ENCODE measurements at places on chromosomes 4 and X.

GRCh38 chr4:170497112-170497511 lies 407.4 kb upstream of the AADAT start:
- DNase-seq, result no peak

DNA sequence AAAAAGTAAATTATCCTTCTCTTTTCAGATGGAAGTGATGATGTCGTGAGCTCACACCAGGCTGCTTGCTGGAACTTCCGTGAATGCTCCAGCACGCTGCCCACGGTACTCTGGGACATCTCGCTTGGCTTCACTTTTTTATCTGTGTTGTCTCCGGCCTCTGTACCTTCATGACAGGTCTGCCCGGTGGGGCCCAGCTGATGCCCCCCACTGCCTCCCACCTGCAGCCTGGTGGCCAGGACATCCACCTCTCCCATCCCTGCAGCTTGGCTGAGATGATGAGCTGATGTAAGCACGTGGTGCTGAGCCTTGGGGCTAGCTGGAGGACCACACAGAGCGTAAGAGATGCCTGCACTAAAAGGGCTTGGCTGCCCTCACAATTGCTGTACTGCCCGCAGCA lies 59.0 kb upstream of the HELT start:
- DNase-seq, result no peak

DNA sequence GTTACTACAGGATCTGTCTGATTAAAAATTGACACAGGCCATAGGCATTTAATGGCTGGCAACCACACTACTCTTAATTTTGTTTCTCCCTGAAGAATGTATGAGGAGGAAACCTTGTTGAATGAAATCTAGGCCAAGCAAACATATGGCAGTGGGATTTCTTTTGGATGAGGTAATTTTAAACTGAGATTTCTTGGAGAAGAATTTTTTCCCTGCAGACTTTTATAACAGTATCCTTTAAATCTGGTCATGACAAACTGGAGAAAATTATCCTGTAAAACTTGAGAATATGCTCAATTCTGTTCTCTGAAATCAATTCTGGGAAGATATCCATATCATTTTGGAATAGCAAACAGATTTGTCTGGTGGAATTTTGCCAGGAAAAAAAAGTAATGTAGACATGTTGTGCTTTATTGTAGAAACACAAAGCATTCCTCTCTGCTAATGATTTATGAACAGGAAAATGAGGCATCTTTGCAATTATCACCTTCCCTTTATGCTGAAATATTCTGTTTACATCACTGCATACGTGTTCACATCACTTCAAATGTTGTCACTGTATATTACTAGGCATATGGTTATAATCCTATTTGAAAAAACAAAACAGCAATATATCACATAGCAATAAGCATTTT lies 108.3 kb upstream of the ARSJ start:
- DNase-seq, result no peak

DNA sequence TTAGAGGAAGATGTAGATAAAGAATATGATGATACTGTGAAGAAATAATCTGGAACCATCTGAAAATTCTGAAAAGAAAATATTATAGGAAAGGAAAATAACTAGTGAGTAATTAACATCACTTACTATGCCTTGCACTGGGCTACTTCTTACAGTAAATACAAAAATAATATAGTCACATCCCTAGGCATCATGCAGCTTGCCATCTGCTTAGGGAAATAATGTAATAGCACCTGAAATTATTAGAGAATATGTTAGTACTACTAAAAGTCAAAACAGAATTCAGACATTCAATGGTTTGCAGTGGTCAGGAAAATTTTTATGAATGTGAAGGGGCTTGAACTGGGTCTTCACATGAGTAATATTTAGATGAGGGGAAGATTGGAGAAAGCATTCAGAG lies 272.2 kb upstream of the EMCN start:
- no peak for DNase-seq

DNA sequence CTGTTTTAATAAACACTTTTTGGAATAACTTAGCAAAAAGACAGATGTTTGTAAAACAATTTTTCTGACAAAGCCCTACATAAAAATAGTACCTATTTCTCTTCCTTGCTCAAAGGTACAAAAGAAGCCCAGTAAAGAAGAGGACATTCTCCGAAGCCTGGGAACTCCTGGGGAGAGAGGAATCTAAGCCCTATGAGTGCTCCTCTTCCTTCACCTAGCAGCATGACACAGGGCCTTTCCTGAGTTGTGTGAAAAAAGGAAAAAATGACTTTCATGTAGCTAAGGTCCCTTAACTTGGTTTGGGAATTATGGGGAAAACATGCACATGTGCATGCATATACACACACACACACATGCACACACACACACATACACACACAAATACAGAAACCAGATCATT lies 586.9 kb downstream of the TMA16 start:
- DNase-seq, result no peak

DNA sequence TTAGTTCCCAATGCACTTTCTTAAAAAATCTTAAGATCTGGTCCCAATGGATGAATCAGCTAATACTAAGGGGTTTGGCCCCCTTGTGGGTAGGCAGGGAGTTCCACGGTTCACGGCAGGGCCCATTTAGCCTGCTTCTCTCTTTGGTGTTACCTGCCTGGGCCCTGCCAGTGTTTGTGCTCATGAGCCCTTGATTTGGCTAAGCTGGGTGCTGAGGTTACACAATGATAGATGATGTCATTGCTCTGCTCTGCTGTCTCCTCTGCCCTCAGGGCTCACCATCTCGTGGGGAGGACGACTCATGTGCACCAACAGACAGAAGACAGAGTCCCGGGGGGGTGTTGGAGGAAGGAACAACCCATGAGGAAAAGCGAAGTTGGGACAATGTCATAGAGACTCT lies 24.4 kb downstream of the RTL5 start:
- DNase-seq, result no peak

- no peak for DNase-seq
Measured at GRCh38 chr4:150418757-150419410, 163.1 kb upstream of the MAB21L2 start.

All from stimulated activated CD8-positive, alpha-beta memory T cell treated with anti-CD3 and anti-CD28 coated beads, Interleukin-2, amount 100 ng/mL, for 48 hours (primary cell).